Stimulated activated CD8-positive, alpha-beta memory T cell treated with anti-CD3 and anti-CD28 coated beads, Interleukin-4, amount 100 ng/mL, for 48 hours (primary cell): ENCODE measurements at places on chromosomes 5 and 9.

- no peak for DNase-seq
Measured at GRCh38 chr5:142276517-142276916, 48.3 kb downstream of the SPRY4 start.

- DNase-seq: no peak
Measured at GRCh38 chr5:126143622-126144021, 279.6 kb upstream of the GRAMD2B start.

DNA sequence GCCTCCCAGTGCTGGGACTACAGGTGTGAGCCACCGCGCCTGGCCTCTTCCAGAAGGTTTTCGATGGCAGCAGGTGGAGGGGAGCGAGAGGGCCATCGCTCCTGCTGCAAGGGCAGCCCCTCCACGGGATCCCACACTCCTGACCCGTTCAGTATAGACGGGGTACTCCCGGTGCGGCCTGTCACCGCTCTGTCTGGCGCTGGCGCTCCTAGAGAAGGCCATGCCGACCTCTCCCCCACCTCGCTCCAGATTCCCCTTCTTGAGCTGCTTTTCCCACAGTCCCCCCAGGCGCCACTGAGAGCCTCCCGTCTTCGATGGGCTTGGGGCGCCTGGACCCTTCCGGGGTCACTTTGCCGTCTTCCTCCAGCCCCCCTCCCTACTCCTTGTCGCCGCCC is 4.3 kb upstream of the SQSTM1 start:
- no peak for DNase-seq

DNA sequence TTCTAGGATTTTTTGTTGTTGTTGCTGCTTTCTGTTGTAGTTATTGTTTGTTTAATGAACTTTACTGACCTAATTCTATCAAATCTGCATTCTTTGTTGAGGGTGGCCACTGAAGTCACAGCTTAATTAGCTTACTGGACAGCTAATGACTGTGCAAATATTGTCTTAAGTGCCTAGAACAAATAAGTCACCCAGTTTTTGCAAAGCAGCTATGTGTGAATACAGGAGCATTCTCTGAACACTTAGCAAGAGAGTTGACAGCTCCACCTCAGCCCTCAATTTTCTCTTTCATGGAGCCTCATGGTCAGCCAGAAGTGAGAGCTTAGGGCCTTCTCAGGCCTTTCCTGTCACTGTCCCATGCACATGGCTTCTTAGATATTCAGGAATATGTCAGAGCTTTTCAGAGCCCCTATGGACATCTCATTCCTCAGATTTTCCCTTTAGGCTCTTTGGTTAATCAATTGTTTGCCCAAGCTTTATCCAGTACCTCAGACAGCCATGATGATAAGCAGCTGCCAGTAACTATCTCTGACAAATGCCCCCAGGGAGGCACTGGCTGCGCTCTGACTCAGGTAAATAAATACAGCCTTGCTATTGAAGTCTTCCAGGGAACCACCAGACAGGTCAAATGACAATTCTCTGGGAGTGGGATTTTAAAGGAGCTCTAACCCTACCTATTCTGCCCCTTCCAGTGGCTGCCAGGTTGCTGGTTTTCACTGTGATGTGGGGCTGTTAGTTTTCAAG is 241.4 kb upstream of the IL12B start:
- DNase-seq: no peak

GRCh38 chr5:23820765-23821471 is 313.5 kb downstream of the PRDM9 start:
- no peak for DNase-seq

GRCh38 chr5:7088849-7089248 is 307.1 kb upstream of the ADCY2 start:
- no peak for DNase-seq

DNA sequence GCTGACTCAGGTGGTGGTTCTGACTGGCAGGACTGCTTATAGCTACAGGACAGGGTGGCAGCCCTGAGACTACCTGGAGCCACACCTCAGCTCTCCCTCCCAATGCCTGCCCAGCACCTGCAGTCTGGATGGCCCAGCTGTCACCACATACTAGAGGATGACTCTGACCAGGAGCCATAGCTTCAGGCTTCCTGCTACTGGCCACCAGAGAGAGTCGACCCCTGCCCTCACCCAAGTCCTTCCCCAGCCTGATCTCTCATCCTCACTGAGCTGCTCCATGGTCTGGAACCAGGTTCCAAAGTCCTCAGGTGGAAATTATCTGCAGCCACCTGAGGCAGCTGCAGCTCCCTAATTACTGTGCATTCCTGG is 25.6 kb upstream of the TDRD7 start:
- no peak for DNase-seq

DNA sequence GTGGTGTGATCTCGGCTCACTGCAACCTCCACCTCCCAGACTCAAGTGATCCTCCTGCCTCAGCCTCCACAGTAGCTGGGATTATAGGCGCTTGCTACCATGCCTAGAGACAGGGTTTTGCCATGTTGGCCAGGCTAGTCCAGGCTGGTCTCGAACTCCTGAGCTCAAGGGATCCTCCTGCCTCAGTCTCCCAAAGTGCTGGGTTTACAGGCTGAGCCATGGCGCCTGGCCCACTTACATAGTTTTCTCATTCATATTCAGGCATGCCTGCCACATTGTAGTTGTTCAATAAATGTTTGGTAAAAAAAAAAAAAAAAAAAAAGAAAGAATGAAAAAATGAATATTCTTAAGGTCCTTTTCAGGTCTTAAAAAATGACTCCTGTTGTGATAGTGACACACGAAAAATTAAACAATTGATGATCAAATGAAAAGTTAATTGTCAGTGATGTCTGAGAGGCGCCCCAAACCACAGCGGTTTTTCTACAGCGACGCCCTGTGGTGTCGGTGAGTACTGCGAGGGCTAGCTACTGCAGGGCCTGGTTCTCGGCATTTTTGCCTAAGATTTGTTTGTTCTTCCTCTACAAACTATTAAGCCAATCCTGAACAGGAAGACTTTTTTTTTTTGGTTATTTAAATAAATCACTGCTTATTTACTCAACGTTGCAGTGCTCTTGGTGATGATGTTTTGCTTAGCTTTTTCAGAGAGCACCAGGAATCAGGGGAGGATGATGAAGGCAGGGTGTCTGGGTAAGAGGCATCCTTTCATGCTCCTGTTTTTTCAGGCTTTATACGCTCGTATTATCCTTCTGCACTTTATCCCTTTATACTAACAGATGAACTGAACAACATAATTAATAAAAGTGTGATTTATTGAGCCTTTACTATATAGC is 67.0 kb upstream of the DPYSL3 start:
- peak; percentile 75 for DNase-seq

- no peak for DNase-seq
Measured at GRCh38 chr9:136418182-136419091, 8.0 kb downstream of the PMPCA start.

DNA sequence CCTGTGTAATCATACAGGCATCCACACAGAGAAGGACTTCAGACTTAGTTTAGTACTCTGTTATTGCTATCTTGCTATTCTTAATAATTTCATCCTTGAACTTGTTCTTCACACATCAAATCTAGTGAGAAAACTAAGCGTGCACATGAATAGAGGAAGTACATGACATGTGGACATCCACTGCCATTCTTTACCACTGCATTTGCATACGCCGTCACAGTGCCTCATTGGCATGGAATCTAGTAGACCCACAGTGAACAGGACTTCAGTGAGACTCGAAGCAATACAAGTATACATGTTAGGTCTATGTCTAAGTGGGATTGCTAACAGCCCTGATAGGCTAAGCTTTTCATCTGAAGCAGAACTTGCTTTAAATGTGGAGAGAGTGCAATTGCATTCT is 592.1 kb downstream of the TLE4 start:
- DNase-seq: no peak

GRCh38 chr5:14757850-14758249 is 93.3 kb downstream of the OTULIN start:
- no peak for DNase-seq

- DNase-seq: no peak
Measured at GRCh38 chr9:16912197-16912596, 41.7 kb upstream of the BNC2 start.

- no peak for DNase-seq
Measured at GRCh38 chr5:107601076-107601475, 69.7 kb downstream of the EFNA5 start.

DNA sequence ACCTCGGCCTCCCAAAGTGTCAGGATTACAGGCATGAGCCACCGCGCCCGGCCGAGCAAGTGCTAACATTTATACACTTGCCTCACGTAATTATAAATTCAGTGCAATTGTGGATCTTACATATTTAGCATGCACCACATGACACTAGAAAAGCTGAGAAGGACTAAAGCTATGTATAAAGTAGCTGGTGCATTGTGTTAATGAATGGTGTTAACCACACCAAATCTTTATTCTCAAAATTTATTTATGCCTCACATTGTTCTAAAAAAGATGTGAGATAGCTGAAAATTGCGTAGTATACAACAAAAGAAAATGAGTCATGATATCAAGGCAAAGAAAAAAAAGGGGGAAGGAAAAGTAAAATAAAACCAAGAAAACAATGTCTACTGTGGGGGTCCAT is 54.8 kb downstream of the GDA start:
- no peak for DNase-seq

DNA sequence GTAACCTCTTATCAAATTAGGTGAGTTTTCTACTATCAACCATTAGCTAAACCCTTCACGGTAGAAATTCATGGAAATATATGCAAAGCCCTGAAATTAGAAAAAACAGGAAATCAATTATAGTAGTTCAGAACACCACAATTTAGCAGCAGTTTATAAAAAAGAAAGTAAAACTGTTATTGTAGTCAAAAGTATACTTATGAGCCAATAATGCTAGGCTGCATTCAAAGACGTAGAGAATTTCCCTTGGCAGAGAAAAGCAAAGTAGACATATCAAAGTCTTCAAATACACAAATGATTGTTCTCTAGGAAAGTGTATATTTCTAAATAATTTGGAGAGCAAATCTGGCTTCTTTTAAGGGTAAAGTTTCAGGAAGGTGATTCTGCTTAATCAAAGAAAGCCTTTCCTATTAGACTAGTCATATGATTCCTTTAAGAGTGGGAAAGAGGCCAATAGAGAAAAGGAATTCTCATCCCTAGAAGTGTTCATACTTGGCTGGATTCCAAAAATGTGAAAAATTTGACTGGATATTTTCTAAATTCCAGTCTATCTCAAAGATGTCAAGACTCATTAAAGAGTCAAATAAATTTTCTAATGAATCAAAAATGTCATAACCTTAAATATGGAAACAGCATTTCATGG is 185.5 kb downstream of the SMC2 start:
- DNase-seq: no peak

DNA sequence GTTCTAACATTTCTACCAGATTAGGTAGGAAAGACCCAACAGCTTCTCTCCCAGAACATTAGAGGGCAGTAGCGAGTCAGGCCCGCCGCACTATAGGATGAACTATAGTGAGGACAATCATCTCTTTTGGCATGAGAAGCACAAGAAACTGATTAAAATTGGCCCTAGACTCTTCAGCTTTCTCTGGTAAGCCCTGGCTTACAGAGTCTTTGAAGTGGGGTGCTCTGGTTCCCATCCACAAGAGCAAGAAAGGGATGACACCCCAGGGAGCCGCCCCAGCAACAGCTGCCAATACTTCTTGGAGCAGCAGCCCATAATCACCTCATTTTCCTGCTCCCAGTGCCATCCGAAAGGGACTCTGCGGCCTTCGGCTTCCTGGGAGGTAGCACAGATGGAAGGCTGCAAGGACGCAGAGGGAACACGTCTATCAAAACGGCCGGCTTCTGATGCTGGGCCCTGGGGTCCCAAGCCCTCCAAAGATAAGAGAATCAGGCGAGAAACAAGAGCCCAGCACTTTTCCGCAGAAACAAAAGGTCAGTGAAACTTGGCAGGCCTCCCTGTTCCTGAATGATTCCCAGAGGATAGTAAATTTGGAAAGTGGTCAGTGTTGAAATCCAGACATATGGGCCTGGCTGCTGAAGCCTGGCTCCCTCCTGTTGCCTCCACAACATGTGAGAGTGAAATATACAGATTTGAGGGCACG is 69.3 kb downstream of the HSD17B3 start:
- DNase-seq: peak; percentile 50

DNA sequence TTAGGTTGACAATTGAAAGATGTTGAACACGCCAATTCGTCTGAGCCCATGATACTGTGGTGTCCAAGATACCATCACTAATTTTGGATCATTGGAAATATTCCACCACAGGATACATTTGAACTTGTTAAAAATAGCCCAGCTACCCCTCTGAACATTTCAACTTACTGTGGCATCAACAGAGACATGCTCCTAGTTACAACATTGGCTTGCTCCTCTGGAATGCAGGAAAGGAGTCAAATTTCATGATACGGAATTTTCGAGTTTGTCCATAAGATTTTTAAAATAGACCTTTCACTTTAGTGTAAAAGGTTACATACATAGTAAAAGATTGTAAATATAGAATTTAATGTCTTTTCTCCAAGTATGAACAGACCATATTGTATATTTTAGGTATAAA is 12.8 kb downstream of the SEMA5A start:
- DNase-seq: no peak

DNA sequence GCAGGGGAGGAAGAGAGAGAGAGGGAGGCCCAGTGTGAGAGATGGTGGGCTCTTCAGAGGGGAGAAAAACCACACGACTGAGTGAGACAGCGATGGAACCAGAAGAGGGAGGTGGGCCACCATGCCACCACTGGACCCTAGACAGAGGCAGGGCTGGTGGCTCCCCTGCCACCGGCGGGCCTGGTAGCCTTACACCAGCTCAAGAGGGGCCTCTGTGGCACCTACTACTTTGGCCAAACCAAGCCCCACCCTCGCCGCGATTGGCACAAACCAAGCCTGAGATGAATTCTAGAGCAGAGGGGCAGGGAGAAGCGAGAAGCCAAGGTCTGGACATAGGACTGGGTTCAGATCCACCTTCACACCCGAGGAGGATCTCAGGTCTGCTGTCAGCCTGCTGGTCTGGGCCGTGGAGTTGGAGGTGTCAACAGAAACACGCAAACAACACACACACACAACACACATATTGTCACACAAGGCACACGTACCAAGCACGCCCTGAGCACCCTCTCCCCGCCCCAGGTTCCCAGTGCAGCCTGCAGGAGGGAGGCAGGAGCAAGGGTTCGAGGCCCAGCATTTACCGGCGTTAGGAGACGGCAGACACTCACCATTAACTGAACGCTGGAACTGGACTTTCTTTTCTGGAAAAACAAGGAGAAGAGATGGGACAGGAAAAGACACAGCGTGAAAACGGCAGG is 49.4 kb downstream of the SLC6A7 start:
- DNase-seq: no peak

DNA sequence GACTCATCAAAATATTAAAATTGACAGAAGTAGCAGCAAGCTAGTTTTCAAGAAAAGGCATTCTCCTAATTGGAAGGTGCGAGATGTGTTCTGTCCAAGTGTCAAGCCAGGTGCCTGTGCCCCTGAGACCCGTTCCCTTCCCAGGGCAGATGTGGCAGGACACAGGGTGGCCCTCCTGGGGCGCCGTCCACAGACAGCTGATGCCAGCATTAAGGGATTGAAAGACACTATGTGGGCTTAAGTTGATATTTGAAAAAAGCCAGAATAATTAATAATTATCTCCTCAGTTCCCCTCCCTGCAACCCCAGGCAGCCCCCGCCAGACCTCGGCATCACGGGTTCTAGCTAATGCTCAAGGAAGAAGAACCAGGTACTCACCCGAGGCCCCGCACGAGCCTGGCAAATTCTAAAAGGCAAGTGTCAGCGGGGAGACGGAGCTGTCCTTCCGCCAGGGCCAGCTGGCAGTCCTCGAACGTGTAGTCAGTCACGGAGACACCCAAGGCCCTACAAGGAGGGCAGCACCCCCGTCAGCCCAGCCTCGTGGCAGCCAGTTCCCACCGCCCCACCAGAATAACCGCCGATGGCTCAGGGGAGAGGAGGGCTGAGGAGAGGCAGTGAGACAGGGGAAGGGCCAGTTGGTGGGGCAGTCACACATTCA is 29.1 kb upstream of the SLC6A3 start:
- DNase-seq: no peak

- peak; percentile 64 for DNase-seq
Measured at GRCh38 chr5:157602505-157602904, 26.9 kb upstream of the ADAM19 start.
